ENCODE measurements at places on chromosomes 1 and 21.

- no peak for DNase-seq
Measured at GRCh38 chr1:226891846-226892523, 21.6 kb downstream of the PSEN2 start.

DNA sequence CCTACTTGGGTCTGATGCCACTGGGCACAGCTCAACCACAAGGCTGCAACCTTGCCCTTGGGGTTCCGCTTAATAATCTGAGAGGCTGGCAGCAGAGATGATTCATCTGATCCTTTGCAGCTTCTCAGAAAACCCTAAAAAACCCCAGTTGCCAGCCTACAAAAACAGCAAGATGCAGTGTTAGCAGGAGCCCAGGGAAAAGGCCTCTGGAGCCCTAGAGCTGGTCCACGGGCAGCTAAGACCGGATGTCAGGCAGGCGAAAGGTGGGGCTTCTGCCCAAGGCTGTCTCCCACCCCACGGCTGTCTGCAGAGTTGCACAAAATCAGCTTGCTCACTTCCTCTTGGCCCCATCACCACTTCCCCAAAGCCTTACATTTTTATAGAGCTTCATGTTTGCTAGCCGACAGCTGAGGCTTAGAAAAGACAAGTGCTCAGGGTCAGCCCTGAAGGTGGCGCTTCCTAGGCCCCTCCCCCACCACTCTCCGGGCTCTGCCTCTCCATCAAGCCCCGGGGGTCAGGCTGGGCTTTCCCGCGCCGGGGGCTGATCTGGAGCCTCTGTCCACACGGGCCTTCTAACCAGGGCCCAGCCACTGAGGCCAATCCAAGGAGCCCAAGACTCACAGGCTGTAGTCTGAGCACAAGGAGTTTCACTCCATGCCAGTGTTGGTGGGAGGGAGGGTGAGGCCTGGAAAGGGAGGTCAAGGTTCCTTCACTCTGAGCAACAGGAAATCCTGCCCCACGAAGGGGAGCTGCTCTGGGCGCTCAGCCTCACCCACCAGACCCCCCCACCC is 4.2 kb upstream of the ADORA3 start:
- DNase-seq: no peak

DNA sequence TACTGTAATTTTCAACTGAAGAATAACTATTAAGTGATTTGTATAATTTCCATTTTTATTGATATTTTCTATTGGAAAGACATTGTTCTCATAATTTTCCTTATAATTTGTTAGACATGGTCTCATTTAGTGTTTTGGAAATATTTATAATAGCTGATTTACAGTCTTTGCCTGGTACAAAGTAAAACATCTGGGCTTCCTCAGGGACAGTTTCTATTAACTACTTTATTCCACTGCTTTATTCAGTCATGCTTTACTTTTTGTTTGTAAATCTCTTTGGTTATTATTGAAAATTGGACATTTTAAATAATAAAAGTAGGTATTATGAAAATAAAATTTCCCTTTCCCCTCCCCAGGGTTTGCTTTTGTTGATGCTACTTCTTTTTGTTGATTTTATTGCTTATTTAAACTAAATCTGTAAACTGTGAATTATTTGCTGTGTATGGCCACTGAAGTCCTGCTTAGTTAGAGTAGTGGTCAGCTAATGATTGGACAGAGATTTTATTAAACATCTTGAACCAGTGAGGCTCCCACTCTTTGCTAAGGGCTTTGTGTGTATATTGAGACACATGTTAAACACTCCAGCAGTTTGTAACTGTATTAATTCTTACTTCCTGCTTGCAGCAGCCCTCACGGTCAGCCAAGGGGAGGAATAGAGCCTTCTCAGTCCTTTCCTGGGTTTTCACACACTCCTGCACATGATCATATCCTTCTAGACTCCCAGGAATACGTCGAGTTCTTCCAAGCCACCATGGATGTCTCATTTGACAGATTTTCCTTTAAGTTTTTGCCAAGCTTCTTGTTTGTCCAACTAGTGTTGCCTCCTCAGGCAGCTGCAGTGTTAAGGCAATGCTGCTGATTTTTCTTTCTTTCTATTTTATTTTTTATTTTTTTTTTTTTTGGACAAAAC is 994.6 kb upstream of the PRMT6 start:
- no peak for DNase-seq

GRCh38 chr1:226497991-226498639 is 50.4 kb upstream of the STUM start:
- DNase-seq: no peak

DNA sequence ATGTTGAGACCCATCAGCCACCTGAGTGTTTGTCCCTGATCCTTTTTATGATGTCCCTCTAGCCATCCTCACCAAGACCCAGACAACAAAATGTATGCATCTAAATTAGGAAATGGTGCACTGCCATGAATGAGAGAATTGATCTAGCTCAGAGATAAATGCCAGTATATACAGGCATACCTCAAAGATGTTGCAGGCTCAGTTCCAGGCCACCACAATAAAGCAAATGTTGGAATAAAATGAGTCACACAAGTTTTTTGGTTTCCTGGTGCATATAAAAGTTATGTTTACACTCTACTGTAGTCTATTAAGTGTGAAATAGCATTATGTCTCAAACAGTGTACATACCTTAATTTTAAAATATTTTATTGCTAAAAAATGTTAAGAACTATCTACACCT is 63.9 kb downstream of the CHIA start:
- DNase-seq: no peak

DNA sequence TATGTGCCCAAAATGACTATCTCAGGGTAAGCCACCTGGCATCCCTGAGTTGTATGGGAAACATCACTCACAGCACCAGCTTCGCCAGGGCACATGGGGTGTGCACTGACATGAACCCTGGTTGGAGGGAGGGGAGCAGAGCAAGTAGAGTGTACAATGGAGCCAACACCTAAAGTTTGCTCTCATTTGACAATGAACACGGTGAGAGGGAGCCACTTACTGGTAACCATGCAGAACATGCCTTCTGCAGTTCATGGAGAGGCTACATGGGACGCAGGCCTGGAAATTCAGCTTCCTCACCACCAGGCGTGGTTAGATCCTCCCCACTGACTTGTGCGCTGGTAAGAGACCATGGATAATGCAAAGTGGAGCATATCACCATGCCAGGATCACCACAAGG is 10.0 kb upstream of the CPLANE2 start:
- no peak for DNase-seq

All from Panc1 (cell line).